ENCODE measurements at places on chromosomes 13 and 19.

GRCh38 chr19:11041966-11042627 lies 47.2 kb upstream of the LDLR start:
- peak; percentile 59 for DNase-seq

DNA sequence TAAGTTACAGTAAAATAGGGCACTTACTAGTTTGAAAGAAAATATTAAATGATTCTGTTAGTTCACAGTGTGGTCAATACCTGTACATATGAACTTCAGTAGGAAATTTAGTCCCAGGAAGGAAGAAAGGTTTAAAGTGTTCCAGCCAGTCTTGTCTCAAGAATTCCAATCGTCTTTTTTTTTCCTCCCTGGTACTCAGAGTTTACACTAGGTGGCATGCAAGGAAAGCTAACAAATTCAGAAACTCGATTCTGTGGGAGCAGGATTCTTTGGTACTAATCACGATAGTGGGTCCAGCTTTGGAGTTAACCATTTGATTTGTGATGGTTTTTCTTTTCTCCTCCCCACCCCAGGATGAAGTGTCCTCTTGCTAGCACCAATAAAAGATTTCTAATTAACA lies 43.6 kb downstream of the POLR1D start:
- peak; percentile 21 for DNase-seq

GRCh38 chr13:48214519-48215121 lies 18.4 kb upstream of the ITM2B start:
- no peak for DNase-seq

- DNase-seq: no peak
Observed at GRCh38 chr19:29757551-29757950, 42.5 kb upstream of the C19orf12 start.

DNA sequence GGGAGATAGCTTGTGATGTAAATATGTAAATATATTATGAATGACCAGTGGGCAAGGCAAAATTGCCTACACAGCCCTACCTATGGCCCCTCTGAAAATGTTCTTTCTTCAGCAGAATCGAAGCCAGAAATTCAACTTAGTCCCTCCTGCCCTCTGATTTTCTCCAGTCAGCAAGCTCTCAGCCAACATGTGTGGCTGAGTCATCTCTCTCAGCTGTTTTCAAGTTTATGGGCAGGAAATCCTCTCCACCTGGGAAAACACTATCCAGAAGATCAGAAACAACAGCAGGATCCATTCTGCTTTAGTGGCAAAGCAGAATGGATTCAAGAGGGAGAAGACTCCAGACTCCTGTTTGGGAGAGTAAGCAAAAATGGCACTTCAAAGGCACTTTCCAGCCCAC lies 8.9 kb upstream of the ZNF527 start:
- no peak for DNase-seq

- no peak for DNase-seq
Observed at GRCh38 chr13:46850214-46850613, 46.6 kb downstream of the HTR2A start.

DNA sequence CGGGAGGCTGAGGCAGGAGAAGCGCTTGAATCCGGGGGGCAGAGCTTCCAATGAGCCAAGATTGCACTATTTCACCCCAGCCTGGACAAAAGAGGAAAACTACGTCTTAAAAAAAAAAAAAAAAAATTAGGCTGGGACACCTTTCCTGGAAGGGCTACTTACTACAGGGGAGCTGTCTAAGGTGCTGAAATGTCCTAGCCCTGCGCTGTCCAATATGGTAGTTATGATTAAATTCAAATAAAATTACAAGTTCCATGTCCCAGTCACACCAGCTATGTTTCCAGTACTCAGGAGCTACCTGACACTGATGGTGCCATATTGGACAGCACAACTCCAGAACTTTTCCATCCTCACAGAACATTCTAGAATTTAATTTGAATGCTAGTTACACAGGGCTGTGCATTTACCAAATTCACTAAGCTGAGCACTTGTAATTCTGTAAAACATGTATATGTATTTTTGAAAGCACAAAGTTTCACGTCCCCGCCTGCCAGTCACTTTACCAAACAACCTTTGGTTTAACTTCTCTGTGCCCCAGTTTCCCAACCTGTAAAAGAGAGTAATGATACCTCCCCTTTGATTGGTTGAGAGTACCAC lies 9.2 kb upstream of the ZSCAN22 start:
- DNase-seq: peak; percentile 60

- no peak for DNase-seq
Observed at GRCh38 chr19:55675661-55676354, 782 bp downstream of the EPN1 start.

DNA sequence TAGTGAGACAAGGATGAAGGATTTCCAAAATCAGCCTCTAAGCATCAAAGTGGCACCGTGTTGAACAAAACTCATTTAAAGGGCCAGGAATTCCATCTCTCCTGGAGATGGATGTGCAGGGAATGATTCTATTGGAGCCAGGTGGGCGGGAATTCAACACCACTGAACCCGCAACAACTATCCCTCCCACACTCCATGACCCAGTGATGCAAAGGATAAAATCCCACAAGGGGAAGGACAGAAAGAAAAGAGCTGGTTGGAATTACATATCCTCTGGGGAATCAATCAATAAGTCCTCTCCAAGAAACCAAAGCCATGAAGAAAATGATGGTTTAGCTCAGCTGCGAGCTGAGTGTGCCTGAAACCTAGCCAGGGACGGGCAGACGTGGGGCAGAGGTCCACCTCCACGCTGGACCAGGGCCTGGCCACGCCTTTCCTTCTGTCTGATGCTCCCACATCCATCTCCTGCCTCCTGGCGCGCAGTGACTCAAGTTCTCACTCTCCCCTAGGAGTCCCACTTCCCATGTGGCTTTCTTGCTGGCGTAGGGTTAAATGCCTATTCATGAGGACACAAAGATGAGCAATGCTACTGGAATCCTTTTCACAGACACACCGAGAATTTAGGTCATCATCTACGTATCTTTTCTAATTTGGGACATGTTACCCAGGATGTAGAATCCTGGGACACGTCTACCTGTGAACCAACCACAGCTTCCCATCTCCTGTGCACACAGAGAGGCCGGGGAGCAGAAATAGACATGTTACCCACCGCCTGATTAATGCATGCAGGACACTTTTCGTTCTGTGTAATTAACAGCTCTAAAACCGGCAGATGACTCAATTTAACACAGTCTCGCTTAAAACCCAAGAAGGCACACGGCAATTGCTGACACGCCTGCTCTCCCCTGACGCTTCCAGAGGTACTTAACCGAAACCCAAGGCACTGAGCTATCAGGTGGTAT lies 48.6 kb downstream of the PEPD start:
- no peak for DNase-seq

- DNase-seq: no peak
Observed at GRCh38 chr13:99301913-99302636, 5.1 kb downstream of the GPR183 start.

DNA sequence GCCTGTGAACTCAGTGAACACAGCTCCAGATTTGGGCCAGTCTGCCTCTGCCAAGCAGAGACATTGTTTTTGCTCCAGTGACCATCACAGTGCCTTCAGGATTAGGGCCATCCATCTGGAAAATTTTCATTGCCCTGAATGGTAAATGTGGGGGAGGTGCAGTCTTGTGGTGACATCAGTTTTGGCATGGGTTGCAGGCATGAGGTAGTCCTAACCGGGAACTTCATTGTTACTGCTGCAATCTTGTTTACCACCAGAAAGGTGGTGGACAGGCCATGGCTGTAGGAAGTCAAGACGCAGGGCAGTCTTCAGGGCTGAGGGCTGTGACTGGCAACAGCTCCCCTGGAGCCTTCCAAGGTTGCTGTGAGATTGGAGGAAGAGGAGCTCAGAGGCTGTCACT lies 55.2 kb downstream of the SPATA13 start:
- no peak for DNase-seq

- no peak for DNase-seq
Observed at GRCh38 chr13:28012383-28012782, 23.9 kb upstream of the URAD start.

DNA sequence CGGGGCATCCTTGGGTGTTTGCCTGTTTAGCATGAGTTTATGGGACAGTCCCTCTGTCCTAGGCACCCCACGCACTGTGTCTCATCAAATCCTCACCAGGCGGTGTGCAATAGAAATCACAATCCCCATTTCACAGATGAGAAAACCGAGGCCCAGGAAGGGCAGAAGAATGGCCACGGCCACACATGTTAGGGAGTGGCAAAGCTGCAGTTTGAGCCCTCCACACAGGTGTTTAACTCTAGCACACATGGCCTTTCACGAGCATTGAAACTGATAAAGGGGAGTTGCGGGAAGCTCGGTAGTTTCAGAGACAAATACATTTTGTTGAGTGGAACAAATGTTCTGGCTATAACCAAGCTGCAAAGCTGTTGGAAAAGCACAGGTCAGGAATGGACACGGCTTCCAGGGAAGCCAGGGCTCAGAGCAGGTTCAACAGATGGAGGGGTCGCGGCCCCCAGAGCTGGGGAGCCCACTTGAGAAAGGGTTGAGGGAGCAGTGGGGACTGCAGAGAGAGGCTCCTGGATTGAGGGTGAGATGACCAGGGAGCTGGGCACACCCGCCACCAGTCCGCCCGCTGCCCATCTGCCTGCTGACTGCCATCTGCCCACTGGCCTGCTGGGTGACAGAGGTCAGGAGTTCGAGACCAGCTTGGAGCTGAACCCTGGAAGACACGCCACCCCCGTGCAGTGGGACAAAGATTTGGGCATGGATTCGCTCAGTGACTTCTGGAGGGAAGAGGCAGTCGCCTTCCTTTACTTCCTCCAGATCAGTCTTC lies 154.7 kb downstream of the URI1 start:
- no peak for DNase-seq
